ENCODE measurements at places on chromosomes 4 and X.

- no peak for DNase-seq
Measured at GRCh38 chr4:80184825-80185756, 12.2 kb upstream of the PRDM8 start.

GRCh38 chr4:141576585-141577110 lies 59.7 kb upstream of the IL15 start:
- no peak for DNase-seq

- no peak for DNase-seq
Measured at GRCh38 chr4:101200561-101200960, 146.8 kb downstream of the PPP3CA start.

DNA sequence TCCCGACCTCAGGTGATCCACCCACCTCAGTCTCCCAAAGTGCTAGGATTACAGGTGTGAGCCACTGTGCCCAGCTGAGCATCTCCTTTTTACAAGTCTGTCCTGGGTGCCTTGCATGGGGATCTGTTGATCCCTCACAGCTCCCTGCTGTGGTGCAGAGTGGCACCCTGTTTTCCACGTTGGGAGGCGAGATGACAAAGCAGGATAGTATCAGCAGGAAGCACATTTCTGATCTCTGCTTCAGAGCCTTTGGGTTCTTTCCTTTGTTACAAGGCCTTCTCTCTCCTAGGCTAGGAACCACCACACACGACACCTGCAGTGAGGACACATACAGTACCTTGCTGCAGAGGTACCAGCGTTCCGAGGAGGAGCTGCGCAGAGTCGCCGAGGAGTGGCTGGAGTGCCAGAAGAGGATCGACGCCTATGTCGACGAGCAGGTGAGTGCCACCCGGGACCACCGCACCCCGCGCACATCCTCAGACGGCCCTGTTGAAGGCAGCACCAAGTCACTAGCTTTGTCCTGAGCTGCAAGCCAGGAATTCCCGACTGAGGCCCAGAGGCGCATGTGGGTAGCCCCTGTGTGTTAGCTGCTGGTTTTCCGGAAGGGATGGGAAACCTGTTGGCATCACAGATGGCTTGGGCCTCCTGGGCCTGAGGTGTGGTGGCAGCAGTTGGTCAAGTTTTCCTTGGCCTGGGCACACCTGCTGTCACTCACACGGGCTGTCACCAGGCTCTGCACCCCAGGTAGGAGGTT lies 109.6 kb downstream of the TNIP2 start:
- DNase-seq: no peak

DNA sequence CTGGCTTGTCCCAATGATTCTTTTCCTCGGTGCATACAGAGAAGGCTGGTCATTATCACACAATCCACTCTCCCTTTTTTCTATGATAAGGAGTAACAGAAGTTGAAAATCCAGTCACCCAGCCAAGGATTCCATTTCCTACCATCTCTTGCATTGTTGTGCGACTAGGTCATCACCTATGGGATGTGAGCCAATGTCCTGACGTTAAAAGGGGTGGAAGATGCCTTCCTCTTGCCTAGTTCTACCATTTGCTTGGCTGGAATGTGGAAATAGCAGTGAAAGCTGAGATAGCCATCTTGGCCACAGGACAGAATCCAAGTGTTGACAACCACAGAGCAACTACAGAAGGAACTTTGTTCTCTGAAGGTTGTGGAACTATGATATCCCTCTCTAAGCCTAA lies 132.2 kb upstream of the KIT start:
- DNase-seq: no peak

GRCh38 chrX:52363247-52363883 lies 5.5 kb upstream of the XAGE2 start:
- DNase-seq: no peak

DNA sequence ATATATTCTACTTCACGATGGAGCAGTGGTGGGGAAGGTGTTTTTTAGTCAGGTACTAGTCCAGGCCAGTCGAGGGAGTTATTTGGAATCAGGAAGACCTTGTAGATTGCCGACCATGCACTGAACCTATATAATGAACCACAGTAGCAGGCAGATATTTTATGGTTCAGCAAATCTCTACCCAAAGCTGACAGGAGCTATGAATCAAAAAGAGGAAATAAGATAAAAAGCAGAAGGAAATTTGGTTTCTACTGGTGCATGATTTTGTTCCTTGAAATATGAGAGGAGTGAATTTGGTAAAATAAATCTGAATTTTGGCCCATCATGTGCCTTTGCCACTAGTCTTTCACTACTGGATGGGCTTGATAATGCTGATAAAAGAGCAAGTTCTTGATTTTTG lies 924.3 kb upstream of the DIAPH2 start:
- DNase-seq: no peak

DNA sequence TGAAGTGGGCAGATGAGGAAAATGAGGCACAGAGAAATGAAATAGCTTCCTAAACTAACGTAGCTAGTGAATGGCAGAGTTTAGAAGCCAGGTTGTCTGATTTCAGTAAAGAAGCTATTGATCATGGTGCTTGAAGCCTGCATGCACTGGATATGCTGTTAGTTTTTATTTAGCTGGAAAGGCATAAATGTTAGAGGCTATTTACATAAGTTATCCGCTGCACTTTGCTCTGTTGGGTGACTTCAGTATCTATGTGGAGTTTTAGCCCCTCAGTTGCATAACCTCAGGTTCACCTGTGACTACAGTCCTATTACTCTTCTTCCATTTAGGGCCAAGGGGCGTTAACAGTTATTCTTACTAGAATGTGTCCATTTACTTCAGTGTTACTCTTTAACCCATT lies 522.4 kb upstream of the RPS6KA3 start:
- no peak for DNase-seq

GRCh38 chr4:4575284-4576211 lies 33.7 kb upstream of the STX18 start:
- no peak for DNase-seq

DNA sequence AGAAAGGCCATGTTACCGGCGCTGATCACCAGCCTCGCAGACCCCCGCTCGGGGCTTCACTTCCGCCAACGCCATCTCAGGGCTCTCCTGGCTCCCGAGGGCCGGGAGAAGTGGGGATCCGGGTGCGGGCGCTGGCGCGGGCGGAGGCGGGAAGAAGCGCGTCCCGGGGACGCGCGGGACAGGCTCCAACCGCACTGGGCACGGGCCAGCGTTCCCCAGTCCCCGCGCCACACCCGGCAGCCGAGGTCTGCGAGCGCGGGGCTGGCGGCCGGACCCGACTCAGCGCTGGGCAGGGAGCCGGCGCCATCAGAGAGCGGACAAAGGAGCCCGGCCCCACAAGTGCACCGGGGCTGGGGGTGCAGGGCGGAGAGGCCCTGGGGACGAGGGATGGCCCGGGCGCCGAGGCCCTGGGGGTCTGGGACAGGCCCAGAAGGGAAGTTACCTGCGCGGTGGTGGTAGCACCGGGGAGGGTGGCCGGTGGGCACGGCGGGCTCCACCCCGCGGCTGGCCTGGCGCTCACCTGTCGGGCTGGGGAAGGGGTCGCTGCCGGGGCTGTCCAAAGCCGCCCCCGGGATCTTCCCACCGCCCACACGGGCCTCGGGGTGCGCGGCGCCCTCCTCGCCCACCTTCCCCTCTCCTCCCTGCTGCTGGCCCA lies 449 bp downstream of the CTPS2 start:
- DNase-seq: no peak

DNA sequence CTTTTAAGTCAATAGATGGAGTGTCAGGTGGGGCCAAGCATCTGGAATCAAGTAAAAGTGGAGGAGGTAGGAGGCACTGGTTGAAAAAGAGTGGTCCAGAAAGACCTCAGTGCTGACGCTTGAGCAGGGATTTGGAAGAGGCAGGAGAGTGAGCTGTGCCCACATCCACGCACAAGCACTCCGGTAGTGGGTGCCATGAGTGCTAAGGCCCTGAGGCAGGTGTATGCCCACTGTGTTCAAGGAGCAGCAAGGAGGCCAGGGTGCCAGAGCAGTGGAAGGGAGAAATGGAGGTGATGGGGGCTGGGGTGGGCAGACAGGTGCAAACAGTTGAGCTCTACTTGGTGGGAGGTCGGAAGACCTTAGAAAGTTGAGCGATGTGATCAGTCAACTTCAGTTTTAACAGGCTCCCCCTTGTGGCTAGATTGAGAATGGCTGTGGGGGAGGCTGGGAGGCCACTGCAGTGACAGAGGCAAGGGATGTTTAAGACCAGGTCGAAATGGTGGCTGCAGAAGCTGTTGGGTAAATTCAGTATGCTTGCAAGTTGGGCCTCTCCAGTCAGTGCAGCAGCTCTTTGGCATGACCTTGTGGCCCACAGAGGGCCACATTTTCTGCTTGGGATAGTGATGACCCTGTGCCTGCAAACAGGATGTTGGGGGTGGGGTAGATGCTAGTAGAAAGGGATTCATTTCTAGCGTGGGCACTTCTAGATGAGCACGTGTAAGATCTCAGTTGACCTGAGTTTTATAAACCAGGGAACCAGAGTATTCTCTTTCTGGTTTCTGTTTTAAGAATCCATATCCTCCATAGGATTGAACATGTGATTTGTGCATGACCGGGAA lies 12.7 kb downstream of the TKTL1 start:
- DNase-seq: no peak

DNA sequence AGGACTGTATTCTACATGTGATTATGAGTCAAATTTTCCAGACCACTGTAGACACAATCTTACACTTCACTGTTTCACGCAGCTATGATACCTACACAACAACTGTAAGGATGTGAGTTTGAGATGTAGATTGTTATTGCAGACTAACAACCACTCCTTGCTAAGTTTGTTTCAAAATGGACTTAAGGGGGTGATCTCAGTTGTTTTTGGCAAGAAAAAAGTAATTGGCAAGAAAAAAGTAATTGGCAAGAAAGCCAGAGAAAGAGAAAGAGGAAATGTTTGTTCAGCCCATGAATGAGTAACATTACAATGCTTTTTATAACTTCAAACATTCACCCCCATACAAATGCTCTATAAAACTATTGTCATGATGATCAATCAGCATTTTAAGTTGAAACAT lies 466.4 kb downstream of the DMD start:
- no peak for DNase-seq

- no peak for DNase-seq
Measured at GRCh38 chr4:146436423-146437162, 85.1 kb downstream of the SLC10A7 start.

- no peak for DNase-seq
Measured at GRCh38 chr4:81758574-81759264, 287.0 kb upstream of the RASGEF1B start.

- no peak for DNase-seq
Measured at GRCh38 chr4:120847019-120847582, 75.4 kb downstream of the PRDM5 start.

DNA sequence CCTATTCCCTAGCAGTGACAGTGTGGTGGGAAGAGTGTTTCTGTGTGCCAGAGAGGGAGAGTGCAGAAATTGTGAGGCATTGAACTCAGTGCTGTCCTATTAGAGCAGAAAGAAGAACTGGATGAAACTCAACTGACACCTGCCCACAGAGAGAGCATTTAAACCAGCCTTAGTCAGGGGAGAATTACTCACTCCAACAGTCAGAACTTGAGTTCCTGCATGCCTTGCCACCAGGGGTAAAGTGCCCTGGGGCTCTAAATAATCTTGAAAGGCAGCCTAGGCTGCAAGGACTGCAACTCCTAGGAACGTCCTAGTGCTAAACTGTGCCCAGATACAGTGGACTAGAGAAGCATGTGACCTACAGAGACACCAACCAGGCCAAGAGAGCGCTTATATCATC lies 12.8 kb downstream of the CYSLTR1 start:
- DNase-seq: no peak

GRCh38 chrX:13934731-13935130 lies 95.0 kb downstream of the GEMIN8 start:
- no peak for DNase-seq

- no peak for DNase-seq
Measured at GRCh38 chr4:159271856-159272255, 169.0 kb downstream of the RAPGEF2 start.

DNA sequence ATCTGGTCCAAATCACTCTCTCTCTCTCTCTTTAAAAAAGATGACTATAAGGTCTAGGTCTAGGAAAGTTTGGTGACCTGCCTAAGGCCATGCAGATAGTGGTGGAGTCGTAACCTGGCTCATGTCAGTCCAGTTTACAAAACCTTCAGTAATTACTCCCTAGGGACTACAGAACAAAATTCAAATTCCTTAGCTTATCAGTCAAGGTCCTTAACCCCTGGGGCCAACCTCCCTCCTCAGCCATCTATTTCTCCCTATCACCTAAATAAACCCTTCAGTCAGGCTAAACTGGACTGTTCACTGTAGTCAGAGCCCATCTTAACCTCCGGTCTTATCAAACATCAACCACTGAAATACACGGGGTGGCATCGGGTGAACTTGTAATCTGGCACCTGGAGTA lies 68.9 kb downstream of the MAP3K15 start:
- no peak for DNase-seq

DNA sequence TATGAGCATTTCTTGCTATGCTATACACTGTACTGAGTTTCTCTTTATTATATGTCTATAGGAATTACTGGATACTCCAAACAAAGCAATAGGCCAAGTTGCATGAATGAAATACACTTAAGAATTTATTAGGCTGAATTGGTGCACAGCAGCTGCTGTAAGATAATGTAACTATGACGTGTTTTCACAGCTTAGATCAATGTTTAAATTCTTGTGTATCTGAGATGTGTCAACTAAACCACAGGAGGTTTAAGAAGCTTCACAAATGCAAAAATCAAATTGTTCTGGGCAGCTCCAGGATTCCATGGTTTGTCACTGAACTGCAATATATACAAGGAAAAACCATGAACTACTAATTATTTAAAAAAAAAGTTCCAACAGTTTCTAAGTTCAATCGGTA lies 156.7 kb downstream of the MAPK10 start:
- DNase-seq: no peak

DNA sequence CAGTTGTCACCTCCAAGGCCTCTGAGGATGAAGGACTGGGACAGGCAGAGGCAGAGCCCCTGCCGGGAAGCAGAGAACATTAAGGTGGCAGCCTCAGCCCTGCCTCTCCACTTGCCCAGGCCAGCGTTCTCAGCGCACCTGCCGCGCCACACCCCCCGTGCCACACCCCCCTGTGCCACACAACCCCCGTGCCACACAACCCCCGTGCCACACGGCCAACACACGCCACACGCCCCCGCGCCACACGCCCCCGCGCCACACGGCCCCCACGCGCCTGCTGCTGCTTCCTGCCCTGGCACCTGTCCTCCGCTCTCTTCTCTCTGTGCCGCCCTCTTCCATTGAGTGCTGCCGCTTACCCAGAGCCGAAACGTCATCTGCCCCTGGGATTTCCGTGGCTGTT lies 58.0 kb upstream of the ZFP42 start:
- no peak for DNase-seq

GRCh38 chrX:39421006-39421405 lies 619.7 kb downstream of the MID1IP1 start:
- DNase-seq: no peak

DNA sequence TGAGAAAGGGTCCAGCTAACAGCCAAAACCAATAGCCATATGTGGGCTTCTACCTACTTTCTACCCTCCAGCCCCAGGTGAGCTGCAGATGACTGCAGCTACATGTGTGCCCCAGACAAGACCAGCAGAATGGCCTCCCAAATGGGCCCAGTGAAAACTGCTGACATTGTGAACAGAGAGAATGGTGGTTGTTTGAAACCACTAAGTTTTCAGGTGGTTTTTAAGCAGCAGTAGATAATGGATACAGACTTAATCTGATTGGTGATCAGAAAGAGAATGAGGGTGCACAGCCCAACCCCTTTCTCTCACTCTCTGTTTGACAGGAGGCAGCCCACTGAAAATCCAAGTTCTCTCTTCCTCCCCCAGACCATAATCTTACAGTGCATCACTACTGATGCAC lies 42.5 kb upstream of the BBS12 start:
- DNase-seq: no peak

GRCh38 chrX:154380153-154380552 lies 1.1 kb downstream of the EMD start:
- no peak for DNase-seq

GRCh38 chrX:74291964-74292807 lies 11.8 kb upstream of the ZCCHC13 start:
- peak; percentile 68 for DNase-seq

GRCh38 chrX:123833387-123833786 lies 26.5 kb upstream of the XIAP start:
- peak; percentile 17 for DNase-seq
